Stimulated activated CD8-positive, alpha-beta memory T cell treated with anti-CD3 and anti-CD28 coated beads, Interleukin-7, amount 100 ng/mL, for 48 hours (primary cell): ENCODE measurements at places on chromosomes 2 and 18.

- DNase-seq, result no peak
These were observed 98.7 kb downstream of the FAM210A start for GRCh38 chr18:13627639-13628038.

GRCh38 chr2:12199491-12200211, 453.2 kb downstream of the LPIN1 start:
- DNase-seq, result no peak

DNA sequence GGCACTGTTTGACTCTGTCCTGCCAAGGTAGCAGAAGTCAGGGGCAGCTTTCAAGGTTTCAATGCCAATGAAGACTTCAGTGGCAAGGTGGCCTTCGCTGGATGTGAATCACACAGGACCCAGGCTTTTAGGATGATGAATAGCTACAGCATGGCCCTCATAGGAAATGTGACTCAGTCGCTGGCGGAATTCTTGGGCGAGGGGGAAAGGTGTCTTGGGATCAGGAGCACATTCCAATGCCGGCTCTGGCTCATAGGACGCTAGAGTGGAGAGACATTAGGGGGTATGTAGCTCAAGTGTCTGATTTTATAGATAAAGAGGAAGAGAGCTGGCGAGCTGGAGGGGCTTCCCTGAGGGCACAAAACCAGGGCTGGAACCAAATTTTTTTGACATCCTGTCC, 68.6 kb downstream of the SMIM21 start:
- DNase-seq, result no peak

GRCh38 chr2:191917967-191918651, 71.2 kb upstream of the CAVIN2 start:
- no peak for DNase-seq

DNA sequence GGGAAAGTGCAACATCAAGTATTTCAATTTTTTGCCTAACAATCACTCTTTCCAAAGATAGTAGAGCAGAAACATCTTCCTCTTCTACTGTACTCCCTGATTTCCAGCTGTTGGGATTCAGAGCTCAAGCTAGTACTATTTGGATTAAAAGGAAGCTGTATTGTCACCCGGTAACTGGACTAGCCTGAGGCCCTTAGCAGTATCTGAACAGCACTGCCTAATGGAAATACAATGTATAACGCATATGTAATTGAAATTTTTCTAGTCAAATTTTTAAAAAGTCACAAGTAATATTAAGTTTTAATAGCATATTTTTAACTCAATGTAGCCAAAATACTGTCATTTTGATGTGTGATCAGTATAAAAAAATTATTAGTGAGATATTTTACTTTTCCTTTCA, 86.2 kb downstream of the COX7A2L start:
- no peak for DNase-seq

GRCh38 chr2:68278169-68278568, 25.8 kb upstream of the PPP3R1 start:
- DNase-seq, result no peak

- no peak for DNase-seq
These were observed 22.3 kb downstream of the KIAA1328 start for GRCh38 chr18:36851202-36851590.

- no peak for DNase-seq
These were observed 31.6 kb downstream of the CYP26B1 start for GRCh38 chr2:72116081-72116533.

DNA sequence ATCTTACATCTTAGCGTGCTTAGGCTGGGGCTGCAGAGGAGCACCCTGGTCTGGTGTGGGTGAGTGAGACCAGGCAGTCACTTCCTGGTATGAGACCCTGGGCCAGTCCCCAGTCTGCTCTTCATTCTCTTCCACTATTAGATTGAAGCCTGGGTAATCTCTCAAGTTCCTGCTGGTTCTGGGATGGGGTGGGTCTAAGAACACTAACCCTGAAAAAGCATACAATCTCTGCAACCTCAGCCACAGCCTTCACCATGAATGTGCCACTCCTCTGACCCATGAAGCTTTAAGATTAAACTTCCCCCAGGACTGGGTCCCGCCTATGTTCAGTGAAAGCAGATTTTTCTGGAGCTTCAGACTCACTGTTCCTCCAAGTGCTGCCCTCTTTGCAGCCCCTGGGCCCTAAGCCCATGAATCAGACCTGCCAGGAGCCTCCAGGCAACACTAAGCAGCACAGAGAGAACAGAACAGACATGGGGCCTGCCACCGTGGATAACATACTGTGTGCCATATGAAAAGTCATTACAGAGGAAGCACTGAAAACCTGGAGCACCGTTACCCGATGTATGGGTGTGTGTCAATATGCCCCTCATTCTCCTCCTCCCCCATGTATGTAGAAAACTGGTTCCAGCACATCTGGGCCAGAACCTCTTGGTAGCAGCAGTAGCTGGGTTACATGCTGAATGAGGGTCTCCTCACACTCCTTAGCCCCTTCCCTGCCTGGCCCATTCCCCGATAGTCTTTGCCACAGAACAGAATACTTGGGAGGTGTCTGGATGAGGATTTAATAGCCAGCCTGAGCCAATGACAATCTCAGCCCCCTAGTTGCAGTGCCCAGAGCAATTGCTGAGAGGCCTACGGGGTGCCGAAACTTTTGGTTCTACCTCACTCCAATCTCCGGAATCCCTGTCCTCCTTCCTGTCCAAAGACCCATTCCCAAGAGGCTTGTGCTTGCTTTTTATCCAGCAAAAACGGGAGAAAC, 2.7 kb upstream of the SIX2 start:
- no peak for DNase-seq

GRCh38 chr2:119223521-119224390, at the start of gene STEAP3:
Gene STEAP3 (plus strand): TSS chr2:119223834. CDS start chr2:119231013, 7,179 bp downstream.
- DNase-seq, result no peak

- no peak for DNase-seq
These were observed 155.2 kb downstream of the ALK start for GRCh38 chr2:29766191-29766590.

DNA sequence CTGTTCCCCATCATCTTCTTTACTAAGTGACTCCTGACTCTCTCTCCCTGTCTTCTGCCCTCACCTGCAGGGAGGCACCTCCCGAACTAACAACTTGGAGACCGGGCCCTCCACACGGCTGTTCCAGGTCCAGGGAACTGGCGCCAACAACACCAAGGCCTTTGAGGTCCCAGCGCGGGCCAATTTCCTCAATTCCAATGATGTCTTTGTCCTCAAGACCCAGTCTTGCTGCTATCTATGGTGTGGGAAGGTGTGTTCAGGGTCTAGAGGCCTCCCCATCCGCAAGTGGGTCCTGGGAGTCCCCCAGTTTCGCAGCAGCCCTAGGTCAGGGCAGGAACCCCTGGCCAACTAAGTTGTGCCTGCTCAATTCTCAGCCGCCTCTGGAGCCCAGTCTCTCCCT, 15.5 kb downstream of the VIL1 start:
- no peak for DNase-seq

- no peak for DNase-seq
These were observed 16.5 kb upstream of the KLHL23 start for GRCh38 chr2:169716938-169717690.

GRCh38 chr2:141701618-141702017, 429.2 kb downstream of the LRP1B start:
- DNase-seq, result no peak

DNA sequence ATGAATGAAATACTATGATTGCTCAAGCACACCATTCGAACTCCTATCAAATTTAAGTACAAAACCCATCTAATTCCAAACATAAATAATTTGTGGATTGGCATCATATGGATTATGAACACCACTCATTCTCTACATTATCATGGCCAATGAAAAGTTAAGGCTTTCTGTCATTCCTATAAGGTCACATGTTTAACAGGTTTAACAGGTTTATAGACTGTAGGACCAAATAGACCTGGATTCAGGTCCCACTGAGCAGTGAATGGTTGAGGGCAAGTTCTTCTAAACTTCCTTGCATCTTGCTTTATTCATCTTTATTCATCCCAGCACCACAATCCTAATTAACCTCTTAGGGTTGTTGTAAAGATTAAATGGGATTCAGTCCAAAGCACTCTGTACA, 33.4 kb downstream of the FBXO36 start:
- no peak for DNase-seq

- DNase-seq, result no peak
These were observed 554.6 kb downstream of the DSC3 start for GRCh38 chr18:30487962-30488361.

DNA sequence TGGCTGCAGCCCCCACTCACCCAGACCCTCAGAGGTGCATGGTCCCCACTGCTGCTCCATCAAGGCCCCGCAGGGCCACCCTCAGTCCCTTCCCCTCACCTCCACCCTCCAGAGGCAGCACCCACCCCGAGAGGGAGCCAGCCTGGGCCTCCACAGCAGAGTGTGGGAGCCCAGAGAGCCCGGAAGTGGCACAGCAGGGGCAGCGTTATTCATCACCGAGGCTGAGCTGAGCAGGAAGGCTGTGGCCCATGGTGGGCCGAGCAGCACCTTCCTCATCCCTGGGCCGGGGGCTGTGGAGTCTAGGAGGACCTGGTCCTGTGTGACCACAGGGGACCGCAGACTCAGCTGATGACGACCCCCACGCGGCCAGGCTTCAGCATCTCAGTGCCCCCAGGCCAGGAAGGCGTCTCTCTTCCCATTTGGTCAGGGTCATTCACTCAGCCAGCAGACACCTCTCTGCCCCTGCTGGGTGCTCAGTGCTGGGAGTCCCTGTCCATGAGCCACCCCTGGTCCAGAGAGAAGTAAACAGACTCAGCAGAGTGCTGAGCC, 258.1 kb downstream of the ATAD2B start:
- no peak for DNase-seq

GRCh38 chr2:162177301-162177700, 25.3 kb upstream of the GCG start:
- DNase-seq, result no peak

GRCh38 chr18:9494778-9495331, 19.5 kb downstream of the RALBP1 start:
- no peak for DNase-seq

GRCh38 chr2:65778137-65778536, 345.7 kb upstream of the SPRED2 start:
- DNase-seq, result no peak

- no peak for DNase-seq
These were observed 11.4 kb downstream of the CTIF start for GRCh38 chr18:48550101-48550729.

DNA sequence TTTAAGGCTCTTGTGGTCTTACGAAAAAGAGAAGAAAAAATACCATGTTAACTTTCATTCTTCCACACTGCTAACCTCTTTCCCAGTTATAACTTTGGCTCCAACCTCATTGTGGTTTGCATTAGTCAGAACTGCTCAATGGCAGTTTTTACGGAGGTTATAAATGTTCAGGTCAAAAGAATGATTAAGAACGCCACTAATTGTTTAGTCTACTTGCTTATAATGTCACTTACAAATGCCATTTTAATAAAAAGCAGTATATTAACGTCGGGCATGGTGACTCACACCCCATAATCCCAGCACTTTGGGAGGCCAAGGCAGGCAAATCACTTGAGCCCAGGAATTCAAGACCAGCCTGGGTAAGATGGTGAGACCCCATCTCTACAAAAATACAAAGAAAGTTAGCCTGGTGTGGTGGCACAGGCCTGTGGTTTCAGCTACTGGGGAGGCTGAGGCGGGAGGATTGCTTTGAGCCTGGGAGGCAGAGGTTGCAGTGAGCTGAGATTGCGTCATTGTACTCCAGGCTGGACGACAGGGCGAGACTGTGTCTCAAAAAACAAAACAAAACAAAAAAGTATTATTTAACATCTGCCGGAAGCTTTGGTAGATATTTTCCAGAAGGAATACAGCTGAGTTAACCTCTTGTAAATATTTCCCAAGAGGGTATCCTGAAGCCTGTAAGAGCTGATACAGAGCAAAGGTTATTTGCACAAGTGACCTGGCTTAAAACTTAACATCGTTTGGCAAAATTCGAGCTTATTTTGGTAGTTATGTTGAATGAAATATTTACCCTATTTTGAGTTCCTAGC, 5.1 kb downstream of the AGPS start:
- no peak for DNase-seq

DNA sequence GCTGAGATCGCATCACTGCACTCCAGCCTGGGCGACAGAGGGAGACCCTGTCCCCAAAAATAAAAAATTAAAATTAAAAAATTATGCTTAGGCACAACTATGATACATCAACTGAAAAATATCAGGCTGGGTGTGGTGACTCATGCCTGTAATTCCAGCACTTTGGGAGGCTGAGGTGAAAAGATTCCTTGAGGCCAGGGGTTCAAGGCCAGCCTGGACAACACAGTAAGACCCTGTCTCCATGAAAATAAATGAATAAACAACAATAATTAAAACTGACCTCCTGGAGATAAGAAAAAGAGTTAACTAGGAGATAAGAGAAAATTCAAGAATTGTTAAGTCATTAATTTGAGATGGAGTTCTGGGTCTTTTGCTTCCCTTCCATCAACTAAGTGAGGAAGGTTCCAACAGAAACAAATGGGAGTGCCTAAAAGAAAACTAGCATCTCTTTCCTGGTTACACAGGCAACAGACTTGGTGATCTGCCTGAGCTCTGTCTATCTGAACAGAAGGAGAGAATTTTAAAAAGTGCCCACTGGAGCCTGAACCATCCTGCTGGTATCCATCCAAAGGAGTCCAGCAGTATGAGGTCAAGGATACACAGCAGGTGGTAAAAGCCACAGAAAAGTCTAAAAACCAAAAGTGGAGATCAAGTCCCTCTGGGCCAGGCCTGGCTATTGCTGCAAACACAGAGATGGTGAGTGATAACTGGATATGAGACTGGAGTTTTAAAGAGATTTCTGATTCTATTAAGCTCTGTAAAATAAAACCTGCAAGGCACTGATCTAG, 8.8 kb downstream of the PPM1G start:
- no peak for DNase-seq

DNA sequence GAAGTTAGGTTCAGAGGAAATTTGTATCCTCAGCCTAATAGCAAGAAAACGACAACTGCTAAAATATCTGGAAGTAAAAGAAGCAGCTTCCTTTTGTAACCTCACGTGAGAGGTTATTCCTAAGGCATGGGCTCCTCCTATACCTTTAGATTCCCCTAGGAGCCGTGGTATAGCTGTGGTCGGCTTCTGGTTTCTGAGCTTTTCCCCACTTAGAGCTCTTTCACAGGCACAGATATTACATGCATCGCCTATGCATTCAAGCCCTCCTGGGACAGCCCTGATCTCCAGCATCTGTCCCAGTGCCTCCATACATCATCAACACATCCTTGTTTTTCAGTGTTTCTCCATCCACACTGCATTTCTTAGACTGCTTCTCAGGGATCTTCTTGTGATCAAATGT, 289.0 kb downstream of the ALPK2 start:
- no peak for DNase-seq

GRCh38 chr2:238108423-238109183, 8.5 kb downstream of the ESPNL start:
- no peak for DNase-seq

- no peak for DNase-seq
These were observed 55.0 kb upstream of the LAMA1 start for GRCh38 chr18:7172611-7173010.

DNA sequence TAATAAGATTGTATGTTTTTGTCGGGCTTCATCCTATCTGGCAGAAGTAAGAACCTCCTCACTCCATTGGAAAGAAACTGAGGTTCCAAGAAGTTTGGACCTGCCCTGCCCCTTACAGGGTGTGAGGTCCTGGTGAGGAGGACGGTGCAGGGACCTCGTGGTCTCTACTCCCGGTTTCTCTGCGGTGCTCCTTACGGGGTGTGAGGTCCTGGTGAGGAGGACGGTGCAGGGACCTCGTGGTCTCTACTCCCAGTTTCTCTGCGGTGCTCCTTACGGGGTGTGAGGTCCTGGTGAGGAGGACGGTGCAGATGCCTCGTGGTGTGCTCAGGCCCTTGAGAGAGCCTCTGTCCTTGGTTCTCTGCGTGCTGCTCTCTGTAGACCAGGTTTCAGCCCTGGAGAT, 5.2 kb downstream of the CTDP1 start:
- no peak for DNase-seq
